ENCODE measurements at places on chromosomes 16 and 17.

DNA sequence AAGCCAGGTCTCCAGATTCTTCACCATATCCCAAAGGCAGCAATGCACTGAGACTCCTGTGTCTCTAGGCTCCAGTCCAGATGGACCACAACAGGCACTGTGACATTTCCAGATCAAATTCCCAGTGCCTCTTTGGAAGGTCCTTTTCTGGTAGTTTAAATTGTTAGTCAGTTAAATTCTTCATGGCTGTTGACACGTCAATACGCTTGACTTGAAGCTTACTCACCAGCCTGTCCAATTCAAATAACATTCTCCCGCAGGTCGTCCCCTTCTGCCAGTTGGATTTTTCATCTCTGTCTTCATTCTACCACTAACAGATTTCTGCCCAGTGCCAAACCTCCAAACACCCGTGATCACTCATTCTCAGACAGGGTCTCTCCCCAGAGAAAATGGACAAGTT, 86.7 kb downstream of the SHISA9 start:
- no peaks in the 10 kb centered on the region for H3K27me3 ChIP-seq
- no peaks in the 10 kb centered on the region for H3K36me3 ChIP-seq
- no peak for DNase-seq
- no peak overlapping the region for H3K27ac ChIP-seq
- no peaks in the 10 kb centered on the region for H3K4me1 ChIP-seq

DNA sequence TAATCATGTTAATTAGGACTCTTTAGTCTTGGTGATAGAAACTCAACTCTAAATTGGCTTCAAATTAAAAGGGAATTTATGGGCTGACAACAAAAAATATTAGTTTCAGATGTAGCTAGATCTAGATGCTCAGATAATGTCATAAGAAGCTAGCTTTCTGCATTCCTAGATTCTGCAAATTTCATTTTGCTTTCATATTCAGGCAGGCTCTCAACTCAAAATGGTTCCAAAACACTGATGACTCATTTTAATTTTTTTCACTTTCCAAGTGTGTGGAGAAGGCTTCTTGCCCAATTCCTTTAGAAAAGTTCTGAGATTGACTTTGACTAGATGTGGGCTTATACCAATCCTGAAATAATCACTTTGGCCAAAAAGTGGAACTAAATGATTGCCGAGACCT, 236.7 kb upstream of the GOT2 start:
- no peaks in the 10 kb centered on the region for H3K4me1 ChIP-seq
- no peaks in the 10 kb centered on the region for H3K36me3 ChIP-seq
- no peak overlapping the region for H3K27ac ChIP-seq
- no peak overlapping the region for H3K4me3 ChIP-seq

- peaks cover 7% of the 10 kb centered on the region for H3K36me3 ChIP-seq
- H3K4me1 ChIP-seq = peaks cover 12% of the 10 kb centered on the region
- no peaks in the 10 kb centered on the region for H3K27me3 ChIP-seq
- H3K27ac ChIP-seq = peak overlapping the region; percentile 39
Observed at GRCh38 chr17:15436473-15437302, 30.7 kb downstream of the CDRT4 start.

- H3K4me1 ChIP-seq = no peaks in the 10 kb centered on the region
- DNase-seq = no peak
- no peaks in the 10 kb centered on the region for H3K36me3 ChIP-seq
Observed at GRCh38 chr17:81386141-81386645, 9.1 kb upstream of the BAHCC1 start.

- peaks cover 51% of the 10 kb centered on the region for H3K4me1 ChIP-seq
- no peak for DNase-seq
- H3K27me3 ChIP-seq = no peaks in the 10 kb centered on the region
- H3K36me3 ChIP-seq = no peaks in the 10 kb centered on the region
- no peak overlapping the region for H3K27ac ChIP-seq
Observed at GRCh38 chr17:57447990-57448758, 191.9 kb downstream of the MSI2 start.

DNA sequence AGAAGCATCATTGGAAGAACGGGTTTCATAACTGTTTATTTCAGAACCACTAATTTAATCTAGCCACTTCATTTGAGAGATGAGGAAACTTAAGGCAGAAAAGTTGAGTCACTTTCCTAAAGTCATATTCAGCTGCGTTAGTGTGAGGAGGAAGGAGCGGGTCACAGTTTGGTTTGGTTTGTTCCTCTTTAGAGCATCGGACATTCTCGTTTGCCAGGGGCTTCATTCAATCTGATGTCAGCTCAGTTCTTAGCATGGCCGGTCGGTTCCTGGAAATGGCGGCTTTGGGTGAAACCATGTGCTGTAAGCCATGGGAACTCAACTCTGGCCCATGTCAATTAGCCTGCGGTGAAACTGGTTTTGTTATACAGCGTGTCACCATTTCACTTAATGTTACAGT, 186.5 kb downstream of the LGALS9B start:
- DNase-seq = no peak
- H3K4me1 ChIP-seq = peaks cover 23% of the 10 kb centered on the region
- H3K36me3 ChIP-seq = no peaks in the 10 kb centered on the region
- no peaks in the 10 kb centered on the region for H3K27me3 ChIP-seq
- H3K27ac ChIP-seq = no peak overlapping the region
- no peak overlapping the region for H3K4me3 ChIP-seq

- H3K36me3 ChIP-seq = peaks cover 49% of the 10 kb centered on the region
- no peaks in the 10 kb centered on the region for H3K27me3 ChIP-seq
Observed at GRCh38 chr17:80353718-80354275, 61.2 kb upstream of the ENDOV start.

DNA sequence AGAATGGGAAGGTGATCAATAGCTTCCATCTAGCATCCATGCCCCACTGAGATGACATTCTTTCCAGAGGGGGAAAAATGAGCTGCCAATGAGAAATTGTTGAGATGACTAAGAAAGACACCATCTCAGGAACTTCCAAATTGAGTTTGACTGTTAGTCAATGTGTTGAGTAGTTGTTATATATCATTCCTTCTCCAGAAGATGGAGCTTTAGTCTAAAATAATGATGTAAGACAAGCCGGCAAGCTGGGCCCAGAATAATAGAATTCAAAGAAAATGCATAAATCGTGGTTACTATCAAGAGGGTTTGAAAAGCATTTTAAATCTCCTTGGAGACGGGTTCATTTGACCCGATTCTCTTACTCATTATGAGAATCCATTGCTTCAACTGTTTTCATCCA, 71.0 kb upstream of the ATF7IP2 start:
- no peak overlapping the region for H3K27ac ChIP-seq
- H3K4me3 ChIP-seq = no peak overlapping the region
- H3K27me3 ChIP-seq = no peaks in the 10 kb centered on the region
- H3K4me1 ChIP-seq = no peaks in the 10 kb centered on the region
- no peak for DNase-seq
- no peaks in the 10 kb centered on the region for H3K36me3 ChIP-seq

- no peaks in the 10 kb centered on the region for H3K4me1 ChIP-seq
- no peak overlapping the region for H3K27ac ChIP-seq
- H3K27me3 ChIP-seq = no peaks in the 10 kb centered on the region
- H3K36me3 ChIP-seq = no peaks in the 10 kb centered on the region
- no peak overlapping the region for H3K4me3 ChIP-seq
Observed at GRCh38 chr16:64754279-64754678, 367.6 kb downstream of the CDH11 start.

GRCh38 chr16:26197707-26198106, 505.9 kb downstream of the HS3ST4 start:
- no peaks in the 10 kb centered on the region for H3K4me1 ChIP-seq
- no peak for DNase-seq
- H3K36me3 ChIP-seq = no peaks in the 10 kb centered on the region

DNA sequence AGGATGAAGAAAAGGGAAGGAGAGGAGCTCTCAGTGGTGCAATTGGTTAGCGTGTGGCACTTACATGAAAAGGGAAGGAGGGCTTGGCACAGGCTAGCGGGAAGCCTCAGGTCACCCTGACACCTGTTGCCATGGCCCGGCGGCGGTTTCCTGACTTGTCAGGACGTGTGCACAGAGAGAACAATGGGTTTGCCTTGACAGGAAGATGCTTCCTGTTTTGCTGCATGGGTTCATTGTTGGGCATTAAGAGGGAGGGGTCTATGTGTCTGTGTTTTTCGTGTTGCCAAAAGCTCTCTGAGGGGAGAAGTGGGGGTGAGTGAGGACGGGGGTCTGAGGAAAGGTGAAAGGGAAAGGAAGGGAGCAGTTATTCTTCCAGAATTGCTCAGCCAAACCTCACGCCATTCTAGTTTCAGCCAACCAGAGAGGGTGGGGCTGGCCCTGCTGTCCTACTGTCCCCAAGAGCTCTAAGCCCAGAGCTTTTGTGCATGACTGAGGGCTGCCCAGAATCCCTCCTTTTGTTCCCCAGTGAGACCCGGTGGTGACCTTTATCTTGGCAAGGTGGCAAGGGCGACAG, 17.1 kb upstream of the CCR7 start:
- no peaks in the 10 kb centered on the region for H3K27me3 ChIP-seq
- H3K27ac ChIP-seq = peak overlapping the region; percentile 77
- peak; percentile 76 for DNase-seq
- peak overlapping the region; percentile 8 for H3K4me3 ChIP-seq

DNA sequence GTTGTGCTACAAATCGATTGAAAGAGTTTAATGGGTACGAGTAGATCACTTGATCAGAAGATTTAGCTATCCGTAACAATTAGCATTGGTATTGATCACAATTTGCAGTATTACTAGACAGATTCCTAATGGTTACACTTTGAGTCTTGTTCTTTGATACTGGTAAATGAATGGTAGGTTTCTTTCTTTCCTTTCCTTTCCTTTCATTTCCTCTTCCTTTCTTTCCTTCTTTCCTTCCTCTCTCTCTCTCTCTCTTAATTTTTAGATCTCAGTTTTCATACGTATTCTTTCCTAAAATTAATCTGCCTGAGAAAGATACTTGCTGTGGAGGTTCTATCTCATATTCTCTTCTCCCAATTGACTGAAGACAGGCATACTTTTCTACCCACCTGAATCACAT, 17.9 kb downstream of the CPD start:
- H3K36me3 ChIP-seq = peaks cover 3% of the 10 kb centered on the region
- no peak for DNase-seq
- no peak overlapping the region for H3K4me3 ChIP-seq
- no peak overlapping the region for H3K27ac ChIP-seq

All from T-cell (primary cell).